Fibroblast of the aortic adventitia (primary cell): ENCODE measurements at places on chromosomes 13 and 19. TPM values are rescaled to one million over a fixed set of nuclear protein-coding genes. Genes with fewer than 3 reads are reported as not detected.

C2CD4C gene
- total RNA-seq, result not detected in 2 replicates

ZNF285 gene
- total RNA-seq, result 1.6 and 4.1 TPM in 2 replicates

CXCL17 gene
- not detected in 2 replicates for total RNA-seq

GJA3 gene
- total RNA-seq, result 0.82 and 0.90 TPM in 2 replicates
